NCI-H1092 (cell line): ENCODE measurements at places on chromosomes 16 and 17.
A peak's percentile ranks its signal among the peaks of the same experiment; 100 is the strongest.

DNA sequence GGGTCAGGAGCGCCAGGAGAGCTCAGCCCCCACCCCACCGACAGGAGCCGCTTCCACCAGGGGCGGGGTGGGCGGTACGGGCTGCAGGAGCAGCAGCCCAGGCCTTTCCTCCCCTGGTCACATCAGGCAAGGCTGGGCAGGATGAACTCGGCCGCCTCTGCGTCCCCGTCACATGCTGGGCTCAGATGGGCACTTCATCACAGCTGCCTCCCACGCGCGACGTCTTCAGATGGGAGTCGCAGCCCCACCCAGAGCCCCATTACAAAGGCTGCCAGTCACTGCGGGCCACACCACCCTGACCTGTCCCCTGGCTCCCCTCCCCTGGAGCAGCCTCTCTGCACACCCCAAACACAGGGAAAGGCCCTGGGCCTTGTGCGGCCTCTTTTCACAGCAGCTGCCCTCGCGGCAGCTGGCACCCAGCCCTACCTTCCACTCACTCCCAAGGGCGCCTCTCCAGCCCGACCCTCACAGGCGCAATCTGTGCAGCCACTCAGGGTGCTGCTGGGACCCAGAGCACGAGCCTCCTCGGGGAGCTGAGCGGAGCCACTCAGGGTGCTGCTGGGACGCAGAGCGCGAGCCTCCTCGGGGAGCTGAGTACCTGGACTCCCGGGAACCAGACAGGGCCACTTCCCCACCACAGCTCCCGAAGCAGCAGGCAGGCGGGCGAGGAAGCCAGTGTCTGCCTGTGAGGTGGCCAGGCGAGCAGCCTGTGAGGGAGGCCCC, 4.7 kb downstream of the ZNF598 start:
- peak; percentile 71 for DNase-seq

- no peak for DNase-seq
These were observed 161.5 kb downstream of the FTO start for GRCh38 chr16:53865494-53865863.

- no peak for DNase-seq
These were observed 276.6 kb downstream of the CPPED1 start for GRCh38 chr16:12527071-12527470.

- DNase-seq, result no peak
These were observed 10.4 kb downstream of the USB1 start for GRCh38 chr16:58011652-58012051.

GRCh38 chr16:67862623-67863583, 9.9 kb upstream of the EDC4 start:
- no peak for DNase-seq

- no peak for DNase-seq
These were observed 11.8 kb downstream of the UTS2R start for GRCh38 chr17:82383411-82383810.

GRCh38 chr17:48715496-48716399, 6.6 kb downstream of the PRAC1 start:
- DNase-seq, result no peak

DNA sequence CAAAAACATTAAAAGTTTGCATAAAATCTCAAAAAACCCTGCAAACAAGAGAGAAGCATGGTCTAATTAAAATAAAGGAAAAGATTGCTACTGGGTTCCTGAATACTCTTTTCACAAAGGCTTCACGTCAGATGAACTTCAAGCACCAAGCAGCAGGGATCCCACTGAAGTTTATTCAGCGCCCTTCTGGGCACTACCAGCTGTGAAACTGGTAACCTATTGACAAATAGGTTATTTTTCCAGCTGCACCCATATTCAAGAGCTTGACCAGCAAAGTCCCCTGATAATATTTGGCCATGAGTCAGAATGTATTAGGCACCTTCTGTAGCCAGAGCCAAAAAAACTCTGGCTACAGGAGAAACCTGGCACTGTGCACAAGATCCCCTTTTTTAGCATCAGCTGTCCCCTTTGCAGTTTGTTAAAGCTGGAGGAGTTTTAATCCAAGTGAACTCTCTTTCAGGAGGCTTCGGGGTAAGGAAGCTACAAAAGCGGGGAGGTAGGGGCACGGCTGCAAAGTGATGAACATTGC, 60.3 kb downstream of the GRIN2A start:
- no peak for DNase-seq

DNA sequence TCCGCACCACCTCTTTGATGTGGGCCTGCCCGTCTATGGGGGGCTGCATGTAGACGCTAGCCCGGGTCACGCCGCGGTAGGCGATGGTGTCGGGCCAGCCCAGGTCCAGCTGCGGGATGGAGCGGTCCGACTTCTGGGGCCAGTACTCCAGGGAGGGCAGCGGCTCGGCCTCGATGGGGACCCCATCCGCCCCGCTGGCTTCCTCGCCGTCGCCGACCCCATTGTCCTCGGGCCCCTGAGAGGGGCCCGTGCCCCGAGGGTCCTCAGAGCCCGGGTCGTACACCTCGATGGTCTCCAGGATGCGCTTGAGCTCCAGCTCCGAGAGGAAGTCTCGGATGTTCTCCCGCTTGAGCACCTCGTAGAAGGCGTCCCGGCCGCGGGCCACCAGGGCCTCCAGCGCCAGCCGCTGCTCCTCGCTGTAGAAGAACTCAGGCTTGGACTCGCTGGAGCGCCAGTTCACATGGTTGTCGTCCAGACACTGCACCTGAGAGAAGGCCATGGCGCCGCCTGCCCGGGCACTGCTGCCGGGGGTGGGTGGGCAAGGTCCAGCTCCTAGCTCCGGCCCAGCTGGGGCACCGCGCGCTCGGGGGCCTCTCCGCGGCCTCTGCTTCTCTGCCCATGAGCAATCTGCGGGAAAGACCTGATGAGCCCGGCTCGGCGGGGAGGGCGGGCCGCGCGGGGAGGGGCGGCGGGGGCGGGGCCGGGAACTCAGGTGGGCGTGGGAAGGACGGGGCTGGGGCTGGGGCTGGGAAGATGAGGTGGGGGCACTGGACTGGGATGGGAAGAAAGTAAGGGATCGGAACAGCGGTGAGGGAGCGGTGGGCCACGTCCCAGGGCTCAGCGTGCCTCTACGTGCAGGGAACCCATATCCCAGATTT, 782 bp downstream of the FAM83G start:
- no peak for DNase-seq

DNA sequence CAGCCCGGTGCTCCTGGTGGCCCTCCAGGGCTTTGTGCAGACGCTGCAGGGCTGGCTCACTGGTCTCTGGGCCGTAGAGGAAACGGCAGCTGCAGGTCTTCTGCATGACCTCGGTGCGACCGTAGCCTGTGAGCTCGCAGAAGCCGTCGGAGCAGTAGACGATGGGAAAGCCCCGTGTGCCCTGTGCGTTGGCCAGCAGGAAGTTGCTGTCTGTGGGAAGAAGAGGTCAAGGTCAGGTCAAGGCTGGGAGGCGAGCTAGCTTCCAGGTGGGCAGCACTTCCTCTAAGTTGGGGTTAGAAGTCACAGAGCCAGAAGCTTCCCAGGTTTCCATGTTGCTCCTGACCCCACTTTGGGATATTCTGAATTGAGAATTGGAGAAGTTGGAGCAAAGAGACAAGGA, 2.1 kb downstream of the KCNH4 start:
- no peak for DNase-seq

GRCh38 chr17:68540981-68541380, 28.8 kb downstream of the PRKAR1A start:
- DNase-seq, result no peak

DNA sequence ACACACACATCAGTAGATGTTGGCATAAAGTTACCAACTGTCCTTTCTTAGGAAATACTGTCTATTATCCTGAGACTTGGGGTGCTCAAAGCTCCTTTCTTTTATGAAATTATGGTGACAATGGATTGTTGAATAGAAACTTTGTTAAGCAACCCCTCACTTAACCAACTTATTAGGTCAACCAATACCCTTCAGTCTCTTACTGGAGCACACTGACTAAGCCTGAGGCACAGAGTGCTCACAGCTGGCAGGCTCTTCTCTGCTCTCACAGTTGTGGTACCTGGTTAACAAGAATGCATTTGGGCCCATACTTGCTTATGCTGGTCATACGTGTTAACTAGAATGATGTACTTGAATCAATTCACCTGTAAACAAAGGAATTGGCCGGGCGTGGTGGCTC, 24.8 kb downstream of the CD300LF start:
- no peak for DNase-seq

GRCh38 chr17:44333371-44333770, 8.7 kb upstream of the SLC25A39 start:
- no peak for DNase-seq

GRCh38 chr17:48499248-48499647, 31.6 kb downstream of the HOXB1 start:
- DNase-seq, result no peak

GRCh38 chr16:57534881-57535658, 1.3 kb downstream of the CCDC102A start:
- DNase-seq, result no peak

GRCh38 chr17:81002013-81002384, 10.4 kb downstream of the CHMP6 start:
- no peak for DNase-seq

DNA sequence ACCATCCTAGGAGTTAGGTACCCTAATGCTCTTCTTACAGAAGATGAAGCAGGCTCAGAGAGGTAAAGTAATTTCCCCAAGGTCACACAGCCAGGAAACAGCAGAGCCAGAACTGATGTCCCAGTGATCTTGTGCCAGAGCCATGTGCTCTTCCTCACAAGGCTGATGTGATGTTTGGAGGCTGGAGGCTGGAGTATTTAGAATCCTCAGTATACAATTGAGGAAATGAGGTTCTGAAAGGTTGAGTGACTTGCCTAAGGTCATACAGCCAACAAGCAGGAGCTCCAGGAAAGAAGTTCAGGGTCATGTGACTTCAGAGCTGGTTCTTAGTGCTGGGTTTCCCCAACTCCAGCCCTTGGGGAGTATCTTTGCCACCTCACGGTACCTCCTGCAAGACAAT, 18.5 kb downstream of the ITPRIPL2 start:
- DNase-seq, result no peak

GRCh38 chr16:86353948-86354347, 156.4 kb upstream of the FOXF1 start:
- no peak for DNase-seq

- DNase-seq, result no peak
These were observed 634.6 kb upstream of the SOX9 start for GRCh38 chr17:71486261-71486660.

- DNase-seq, result no peak
These were observed 5.1 kb upstream of the RPL26 start for GRCh38 chr17:8387914-8388651.

- no peak for DNase-seq
These were observed 4.5 kb upstream of the NECAB2 start for GRCh38 chr16:83963277-83964119.

GRCh38 chr16:27432558-27432957, 30.6 kb downstream of the IL21R start:
- no peak for DNase-seq

DNA sequence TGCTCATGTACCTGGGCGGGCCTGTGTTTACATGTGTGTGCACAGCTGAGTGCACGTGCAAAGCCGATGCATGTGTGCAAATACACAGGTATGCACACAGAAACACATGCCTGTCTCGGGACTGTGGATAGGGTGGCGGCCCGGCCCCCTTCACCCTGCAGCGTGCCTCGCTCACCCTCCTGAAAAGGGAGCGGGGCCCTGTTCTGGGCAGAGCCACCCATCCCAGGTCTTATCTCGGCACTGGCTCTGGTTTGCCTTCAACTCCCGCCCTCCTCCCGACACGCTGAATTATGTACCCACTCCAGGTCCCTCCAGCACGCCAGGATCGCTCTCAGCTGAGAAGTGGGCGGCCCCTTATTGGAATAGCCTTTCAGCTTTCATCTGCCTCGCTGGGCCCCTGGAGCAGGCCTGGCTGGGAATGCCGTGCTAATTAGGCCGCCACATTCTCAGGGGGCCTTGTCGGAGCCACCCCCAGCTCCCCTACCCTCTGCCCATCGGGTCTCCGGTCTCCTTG, 77.8 kb downstream of the RTN4RL1 start:
- no peak for DNase-seq

- no peak for DNase-seq
These were observed 45.7 kb downstream of the DYNLRB2 start for GRCh38 chr16:80586476-80586875.

GRCh38 chr17:80264205-80265075, 3.8 kb downstream of the RNF213 start:
- DNase-seq, result no peak

DNA sequence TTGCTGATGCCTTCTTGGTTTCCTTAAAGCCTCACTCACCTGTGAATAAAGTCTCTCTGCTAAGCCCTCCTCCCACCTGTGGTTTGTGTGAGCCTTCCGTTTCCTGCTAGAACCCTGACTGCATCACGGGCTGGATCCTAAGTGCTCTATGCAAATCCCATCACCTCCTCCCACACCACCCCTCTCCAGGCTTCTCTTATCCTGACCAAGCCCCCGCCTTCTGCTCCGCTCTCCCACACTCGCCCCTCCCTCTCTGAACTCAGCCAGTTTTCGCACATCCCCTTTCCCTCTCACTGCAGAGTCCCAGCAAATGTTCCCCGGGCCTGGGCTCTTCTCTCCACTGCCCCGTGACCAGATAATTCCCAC, 51.8 kb downstream of the PIMREG start:
- no peak for DNase-seq

DNA sequence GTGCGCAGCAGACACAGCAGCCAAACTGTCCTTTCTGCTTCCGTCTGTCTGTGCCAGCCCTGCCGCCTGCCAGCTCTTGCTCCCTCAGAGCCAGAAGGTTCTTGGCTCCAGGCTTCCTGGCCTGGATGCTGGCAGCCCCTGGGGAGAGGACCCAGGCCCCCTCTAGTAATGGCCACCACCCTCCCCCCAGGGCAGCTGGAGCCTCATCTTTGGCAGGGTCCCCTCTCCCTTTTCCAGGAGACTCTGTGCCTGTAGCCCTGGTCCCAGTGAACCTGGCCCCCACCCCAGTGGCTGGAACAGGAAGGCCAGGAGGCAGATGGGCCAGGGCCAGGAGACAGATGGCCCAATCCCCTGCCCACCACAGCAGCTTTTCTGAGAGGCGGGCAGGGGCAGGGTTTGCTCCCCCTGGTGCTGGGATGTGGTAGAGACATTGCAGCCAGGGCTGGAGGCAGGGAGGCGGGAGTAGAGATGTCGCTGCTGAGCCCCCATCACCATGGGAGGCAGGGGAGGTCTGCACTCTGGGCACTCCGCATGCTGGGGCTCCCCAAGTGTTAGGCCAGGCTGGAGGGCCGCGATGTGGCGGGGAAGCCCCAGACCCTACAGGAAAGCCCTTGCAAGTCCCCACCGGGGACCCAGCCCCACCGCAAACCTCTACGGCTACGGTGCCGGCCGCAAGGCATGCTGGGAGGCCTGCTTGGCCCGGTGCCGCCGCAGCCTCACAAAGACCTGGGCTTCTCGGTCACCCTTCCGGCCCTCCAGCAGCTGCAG, 16.7 kb downstream of the UNC13D start:
- peak; percentile 72 for DNase-seq

- no peak for DNase-seq
These were observed 15.2 kb downstream of the PIEZO1 start for GRCh38 chr16:88769617-88770460.

- DNase-seq, result no peak
These were observed 417.1 kb upstream of the CDH11 start for GRCh38 chr16:65538976-65539375.

DNA sequence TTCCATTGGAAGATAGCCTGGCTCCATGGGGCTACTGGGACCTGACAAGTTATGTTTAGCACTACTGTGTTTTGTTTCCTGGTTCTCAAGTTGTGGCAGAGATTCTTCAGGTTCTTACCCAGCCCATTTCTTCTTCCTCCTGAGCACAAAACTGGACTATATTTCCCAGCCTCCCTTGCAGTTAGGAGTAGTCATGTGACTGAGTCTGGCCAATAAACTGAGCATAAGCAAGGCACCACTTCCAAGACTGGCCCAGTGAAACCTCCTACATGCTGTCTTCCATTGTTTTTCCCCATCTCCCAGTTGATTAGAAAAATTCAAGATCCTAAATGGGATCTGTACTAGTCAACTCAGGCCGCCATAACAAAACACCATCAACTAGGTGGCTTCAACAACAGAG, 28.2 kb upstream of the RBBP6 start:
- DNase-seq, result no peak
